ENCODE measurements at places on chromosomes 1 and 21.

- no peak for DNase-seq
Measured at GRCh38 chr1:97758541-97759057, 162.2 kb downstream of the DPYD start.

- peak; percentile 62 for DNase-seq
Measured at GRCh38 chr1:26692793-26693490, 2.9 kb upstream of the ARID1A start.

GRCh38 chr1:204947338-204947737 is 76.7 kb downstream of the NFASC start:
- DNase-seq = no peak

DNA sequence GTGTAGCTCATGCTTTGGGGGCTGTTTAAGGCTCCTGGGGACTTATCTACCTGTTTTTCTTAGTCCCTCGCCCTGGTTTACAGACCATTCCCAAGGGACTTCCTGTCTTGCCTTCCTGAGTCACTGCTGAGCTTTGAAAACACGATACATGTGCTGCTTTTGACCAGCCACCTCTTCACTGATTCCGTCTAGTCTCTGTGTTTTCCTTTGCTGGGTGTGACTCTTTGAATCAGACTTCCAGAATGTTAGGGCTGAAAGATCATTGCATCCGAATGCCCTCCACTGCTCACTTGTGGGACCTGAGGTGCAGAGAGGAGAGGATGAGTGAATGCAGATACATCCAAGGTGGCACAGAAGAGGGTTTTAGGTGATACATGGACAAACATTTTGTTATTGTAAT is 35.4 kb upstream of the CITED4 start:
- DNase-seq = no peak

GRCh38 chr21:36692835-36693488 is 6.0 kb upstream of the SIM2 start:
- DNase-seq = no peak

GRCh38 chr1:15038232-15039016 is 115.1 kb upstream of the TMEM51 start:
- no peak for DNase-seq

GRCh38 chr1:201011616-201012015 is 11.9 kb downstream of the KIF21B start:
- DNase-seq = no peak

- no peak for DNase-seq
Measured at GRCh38 chr1:15959827-15960446, 16.0 kb downstream of the ZBTB17 start.

DNA sequence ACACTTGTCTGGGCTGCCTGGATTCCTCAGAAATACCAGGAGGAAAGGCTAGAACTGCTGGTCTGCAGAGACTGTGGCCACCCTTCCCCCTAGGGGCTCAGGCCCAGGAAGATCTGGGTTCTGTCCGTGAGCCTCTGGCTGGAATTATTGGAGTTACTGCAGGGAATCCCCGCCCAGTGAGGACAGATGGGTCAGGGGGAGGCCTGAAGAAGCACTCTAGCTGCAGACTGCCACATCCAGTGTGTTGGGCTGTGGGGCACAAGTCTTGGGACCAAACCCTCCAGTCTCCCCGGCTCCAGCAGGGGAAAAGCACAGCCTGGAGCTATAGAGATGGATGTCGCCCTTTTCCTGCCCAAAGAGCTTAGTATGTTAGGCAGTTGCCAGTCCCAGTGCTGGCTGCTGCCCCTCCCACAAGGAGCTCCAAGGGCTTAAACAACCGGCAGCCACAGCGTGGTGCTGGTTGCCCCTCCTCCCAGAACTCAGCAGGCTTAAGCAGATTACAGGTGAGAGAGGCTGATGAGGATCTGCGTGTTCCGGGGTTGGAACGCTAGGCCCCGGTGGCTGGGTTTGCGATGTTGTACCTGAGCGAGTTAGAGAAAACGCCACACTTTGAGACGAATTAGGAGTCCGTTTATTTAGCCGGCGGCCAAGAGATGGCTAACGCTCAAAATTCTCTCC is 255.5 kb upstream of the LRRC7 start:
- DNase-seq = no peak

DNA sequence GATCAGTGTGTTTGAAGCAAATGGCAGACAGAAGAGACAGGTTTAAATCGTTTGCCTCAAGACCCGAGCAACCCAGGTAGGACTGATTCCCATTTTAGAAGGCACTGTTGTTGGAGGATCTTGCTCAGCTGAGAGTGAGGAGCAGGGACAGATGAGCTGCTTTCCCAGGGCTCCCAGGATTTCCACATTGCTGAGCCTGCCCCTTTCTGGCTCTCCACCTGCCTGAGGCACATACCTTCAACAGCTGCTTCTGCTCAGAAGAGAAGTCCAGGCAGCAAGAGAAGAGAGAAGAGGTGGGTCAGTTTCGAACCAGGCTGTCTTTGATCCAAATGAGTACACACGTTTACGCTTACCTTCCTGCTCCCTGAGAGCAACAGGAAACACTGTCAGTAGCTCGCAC is 5.7 kb downstream of the TNNT2 start:
- DNase-seq = no peak

DNA sequence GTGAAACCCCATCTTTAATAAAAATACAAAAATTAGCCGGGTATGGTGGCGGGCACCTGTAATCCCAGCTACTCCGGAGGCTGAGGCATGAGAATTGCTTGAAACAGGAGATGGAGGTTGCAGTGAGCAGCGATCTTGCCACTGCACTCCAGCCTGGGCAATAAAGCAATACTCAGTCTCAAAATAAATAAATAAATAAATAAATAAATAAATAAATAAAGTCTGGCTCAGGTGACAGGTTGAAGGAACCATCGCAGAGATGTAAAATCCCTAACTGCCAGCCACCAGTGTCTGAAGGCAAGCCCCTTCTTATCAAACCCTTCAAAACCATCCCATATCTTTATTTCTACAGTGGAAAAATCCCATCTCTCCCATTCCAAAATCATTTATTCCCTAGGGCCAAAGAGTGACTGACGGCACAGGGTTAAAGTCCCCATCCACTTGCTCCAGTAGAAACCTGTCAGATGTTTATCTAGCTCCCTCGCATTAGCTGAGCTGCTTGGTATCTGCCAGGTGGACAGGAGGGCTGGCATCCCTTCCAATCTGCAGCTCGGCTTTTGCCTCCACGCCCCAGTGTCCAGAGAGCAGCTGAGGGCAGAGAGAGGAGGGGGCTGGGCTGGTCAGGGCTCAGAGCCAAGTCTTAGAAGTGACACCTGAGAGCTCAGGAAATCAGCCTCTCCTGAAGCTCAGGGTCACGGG is 5.0 kb downstream of the CSRP1 start:
- DNase-seq = no peak

- no peak for DNase-seq
Measured at GRCh38 chr1:201999625-202000238, 10.7 kb upstream of the ELF3 start.

- no peak for DNase-seq
Measured at GRCh38 chr1:169117014-169117413, 10.5 kb downstream of the ATP1B1 start.

DNA sequence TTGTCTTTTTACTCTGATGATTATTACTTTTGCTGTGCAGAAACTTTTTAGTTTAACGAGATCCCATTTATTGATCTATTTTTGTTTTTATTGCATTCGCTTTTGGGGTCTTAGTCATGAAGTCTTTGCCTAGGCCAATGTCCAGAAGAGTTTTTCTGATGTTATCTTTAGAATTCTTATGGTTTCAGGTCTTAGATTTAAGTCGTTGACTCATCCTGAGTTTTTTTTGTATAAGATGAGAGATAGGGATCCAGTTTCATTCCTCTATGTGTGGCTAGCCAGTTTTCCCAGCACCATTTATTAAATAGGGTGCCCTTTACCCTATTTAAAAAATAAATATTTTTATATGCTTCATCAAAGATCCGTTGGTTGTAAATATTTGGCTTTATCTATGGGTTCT is 13.2 kb downstream of the MAN1C1 start:
- DNase-seq = no peak

DNA sequence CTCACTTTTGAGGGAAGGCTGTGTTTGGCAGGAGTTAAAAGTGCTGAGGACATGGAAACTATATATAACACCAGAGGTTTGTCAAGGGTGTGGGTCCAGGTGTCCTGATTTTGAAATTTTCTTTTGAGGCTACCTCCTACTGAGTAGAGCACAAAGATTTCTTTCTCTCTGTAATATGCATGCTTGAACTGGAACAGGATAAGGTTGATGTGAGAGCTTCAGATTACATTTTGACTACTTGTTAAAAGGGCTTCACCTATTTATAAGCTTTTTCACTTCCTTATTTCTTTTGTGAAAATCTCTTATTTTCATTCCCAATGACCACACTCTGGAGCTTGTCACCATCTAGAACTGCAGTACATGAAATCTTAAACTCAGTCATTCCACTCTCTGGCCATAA is 59.8 kb upstream of the PLA2G4A start:
- no peak for DNase-seq

GRCh38 chr21:14070049-14070893 is 140.5 kb downstream of the LIPI start:
- no peak for DNase-seq

DNA sequence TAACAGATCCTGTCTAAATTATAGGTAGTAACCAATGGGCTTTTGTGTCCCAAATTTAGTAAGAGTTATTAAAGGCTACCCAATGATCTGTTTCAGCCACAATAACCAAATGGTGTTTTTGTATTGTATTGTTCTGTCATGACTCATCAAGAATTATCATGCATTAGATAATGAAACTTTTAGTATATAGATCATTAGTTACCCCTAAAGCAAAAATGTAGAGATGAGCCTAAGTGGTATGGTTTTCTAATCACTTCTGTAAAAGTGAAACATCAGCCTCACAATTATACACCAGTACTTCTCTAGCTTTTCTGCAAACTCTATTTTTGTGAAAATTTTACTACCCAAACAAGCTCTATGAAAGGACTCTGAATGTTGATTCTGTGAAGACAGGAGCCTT is 71.4 kb downstream of the LRRC7 start:
- DNase-seq = no peak

- DNase-seq = no peak
Measured at GRCh38 chr1:9904596-9904995, 5.5 kb downstream of the CTNNBIP1 start.

DNA sequence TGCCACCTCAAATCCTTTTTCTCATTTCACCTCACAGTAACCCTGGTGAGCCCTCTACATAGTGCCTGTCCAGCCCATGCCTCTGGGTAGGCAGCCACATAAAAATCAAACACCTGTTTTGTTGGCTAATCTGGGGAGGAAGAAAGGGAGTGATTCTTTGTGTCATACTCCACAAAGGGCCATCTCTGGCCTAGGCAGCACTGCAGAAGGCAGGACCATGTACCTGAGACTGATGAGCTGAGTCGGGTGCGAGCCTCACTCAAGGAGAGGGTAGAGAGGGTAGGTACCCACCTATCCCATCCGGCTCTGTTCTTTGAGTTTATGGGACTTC is 7.8 kb downstream of the TUFT1 start:
- DNase-seq = no peak

- no peak for DNase-seq
Measured at GRCh38 chr1:228650141-228650540, 85.1 kb upstream of the RHOU start.

GRCh38 chr1:222588135-222588534 is 1.6 kb downstream of the TAF1A start:
- no peak for DNase-seq

DNA sequence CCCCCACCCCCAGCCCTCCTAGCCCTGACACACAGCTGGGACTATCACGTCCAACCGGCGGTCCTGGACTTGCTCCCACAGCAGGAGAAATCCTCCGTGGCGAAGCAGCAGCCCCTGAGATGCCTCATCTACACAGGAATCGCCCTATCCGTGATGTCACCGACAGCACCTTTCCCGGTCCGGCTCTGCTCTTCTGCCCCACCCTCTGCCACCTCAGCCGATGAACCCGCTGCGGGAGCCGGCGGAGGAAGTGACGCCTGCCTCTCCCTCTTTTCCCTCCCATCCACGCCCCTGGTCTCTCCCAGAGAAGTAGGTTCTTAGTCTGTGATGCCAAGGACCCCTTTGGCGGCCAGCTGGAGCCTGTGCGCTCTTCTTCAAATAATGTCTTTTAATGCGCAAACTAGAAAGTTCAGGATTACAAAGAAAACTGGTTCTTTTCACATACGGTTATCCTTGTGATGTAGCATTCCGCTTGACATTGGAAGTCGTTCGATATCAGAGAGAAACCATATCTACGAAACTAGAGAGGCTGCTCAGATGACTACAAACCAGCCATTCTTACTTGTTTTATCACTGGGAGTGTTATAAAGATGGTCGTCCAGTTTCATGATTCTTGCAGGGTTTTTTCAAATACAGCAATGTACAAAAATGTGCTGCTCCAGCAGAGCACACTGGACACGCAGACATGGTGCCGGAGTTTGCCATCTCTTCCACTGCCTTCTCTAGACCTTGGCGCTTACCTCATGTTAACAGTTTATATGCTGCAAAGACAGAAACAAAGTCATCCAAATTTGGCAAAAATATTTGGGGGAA is 120.3 kb downstream of the PPIAL4G start:
- no peak for DNase-seq

GRCh38 chr21:40809673-40810197 is 37.2 kb downstream of the DSCAM start:
- no peak for DNase-seq

DNA sequence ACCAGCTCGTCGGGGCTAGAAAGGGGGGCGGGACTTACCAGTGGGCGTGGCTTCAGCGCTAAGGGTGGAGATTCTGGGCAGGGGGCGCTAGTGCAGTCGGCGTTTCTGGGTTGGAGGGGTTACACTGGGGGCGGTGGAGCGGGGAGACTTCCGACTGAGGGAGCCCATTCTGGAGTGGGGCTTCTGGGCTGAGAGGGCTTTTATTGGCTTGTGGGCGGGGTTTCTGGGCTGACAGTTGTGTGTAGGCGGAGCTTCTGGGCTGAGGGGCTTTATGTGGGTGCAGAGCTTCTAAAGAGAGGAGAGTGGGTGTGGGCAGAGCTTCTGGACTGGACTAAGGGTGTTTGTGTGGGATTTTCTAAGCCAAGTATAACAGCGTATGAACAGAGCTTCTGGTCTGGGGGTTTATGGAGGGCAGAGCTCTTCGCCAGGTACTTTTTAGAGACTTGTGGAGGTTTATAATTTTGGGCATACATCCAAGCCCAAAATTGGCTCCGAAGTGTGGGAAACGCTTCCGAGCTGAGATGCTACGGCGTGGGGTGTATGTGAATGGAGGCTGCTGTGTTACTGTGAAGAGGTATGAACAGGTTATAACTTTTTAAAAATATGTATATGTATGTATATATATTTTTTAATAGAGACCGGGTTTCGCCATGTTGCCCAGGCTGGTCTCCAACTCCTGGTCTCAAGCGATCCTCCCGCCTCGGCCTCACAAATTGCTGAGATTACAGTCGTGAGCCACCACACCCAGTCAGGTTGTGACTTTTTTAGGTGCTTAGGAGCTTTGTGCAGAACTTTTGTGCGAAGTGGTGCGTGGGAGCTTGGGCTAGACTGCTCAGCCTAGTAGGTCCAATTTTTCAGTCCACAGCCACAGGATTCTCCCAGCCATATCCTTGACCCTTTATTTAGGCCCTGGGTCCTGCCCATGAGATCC is 825 bp downstream of the TMEM39B start:
- DNase-seq = peak; percentile 74

- DNase-seq = no peak
Measured at GRCh38 chr1:216258386-216258785, 164.9 kb downstream of the USH2A start.
